Effector CD8-positive, alpha-beta T cell (primary cell): ENCODE measurements at places on chromosomes 7 and 10.

GRCh38 chr7:2637505-2638223 lies 5.9 kb downstream of the TTYH3 start:
- no peak for DNase-seq

GRCh38 chr7:29150856-29151255 lies 4.5 kb upstream of the CPVL start:
- no peak for DNase-seq

GRCh38 chr7:95470452-95470851 lies 15.3 kb upstream of the ASB4 start:
- no peak for DNase-seq

DNA sequence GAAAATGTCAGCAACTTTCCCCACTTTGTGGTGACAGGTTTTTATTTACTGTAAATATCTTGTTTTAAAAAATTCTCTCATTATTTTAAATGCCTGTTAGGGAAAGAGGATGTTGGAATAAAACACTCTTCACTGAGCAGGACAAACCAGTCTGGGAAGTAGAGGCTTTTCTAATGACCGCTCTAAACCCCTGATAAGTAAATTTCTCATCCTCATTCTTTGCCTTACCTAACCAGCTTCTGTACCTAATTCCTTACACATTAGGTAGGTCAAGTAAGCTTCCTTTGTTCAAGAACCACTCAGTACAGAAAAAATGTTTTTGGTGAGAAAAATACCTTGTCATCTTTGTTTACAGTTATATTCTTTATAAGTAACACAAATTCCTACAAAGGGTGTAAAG lies 143.6 kb downstream of the GPR85 start:
- DNase-seq = no peak

DNA sequence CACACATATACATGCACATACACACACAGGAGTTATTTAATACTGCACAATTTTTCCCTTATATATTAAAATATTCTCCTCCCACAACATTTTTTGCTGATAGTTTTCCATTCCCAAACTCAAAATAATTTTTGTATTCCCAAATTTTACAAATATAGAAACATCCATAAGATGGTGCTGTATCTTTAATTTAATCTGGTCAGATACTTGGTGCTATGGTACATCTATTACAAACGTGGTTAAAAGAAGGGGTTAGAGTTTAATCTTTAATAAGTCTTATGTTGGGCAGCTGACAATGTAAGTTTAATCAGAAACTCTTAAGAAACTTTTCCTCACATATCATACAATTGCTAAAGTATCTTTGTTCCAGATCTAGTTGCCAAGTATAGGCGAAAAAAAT lies 10.2 kb upstream of the CADPS2 start:
- no peak for DNase-seq

DNA sequence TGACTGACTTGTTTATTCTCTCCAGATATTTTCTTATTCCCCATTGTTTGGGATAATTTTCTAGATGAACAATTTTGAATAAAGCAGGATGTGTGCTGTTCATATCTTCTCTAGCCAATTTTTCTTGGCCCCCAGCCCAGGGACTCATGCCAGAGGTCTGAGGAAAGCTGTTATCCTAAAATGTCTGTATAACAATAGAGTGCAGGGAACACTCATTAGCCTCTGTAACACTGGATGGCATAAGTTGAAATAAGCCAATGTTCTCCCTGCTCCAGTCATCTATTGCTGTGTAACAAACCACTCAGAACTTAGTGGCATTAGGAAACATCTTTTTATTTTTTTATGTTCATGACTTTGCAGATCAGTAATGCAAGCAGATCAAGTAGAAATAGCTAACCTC lies 121.7 kb upstream of the TRIM24 start:
- no peak for DNase-seq

DNA sequence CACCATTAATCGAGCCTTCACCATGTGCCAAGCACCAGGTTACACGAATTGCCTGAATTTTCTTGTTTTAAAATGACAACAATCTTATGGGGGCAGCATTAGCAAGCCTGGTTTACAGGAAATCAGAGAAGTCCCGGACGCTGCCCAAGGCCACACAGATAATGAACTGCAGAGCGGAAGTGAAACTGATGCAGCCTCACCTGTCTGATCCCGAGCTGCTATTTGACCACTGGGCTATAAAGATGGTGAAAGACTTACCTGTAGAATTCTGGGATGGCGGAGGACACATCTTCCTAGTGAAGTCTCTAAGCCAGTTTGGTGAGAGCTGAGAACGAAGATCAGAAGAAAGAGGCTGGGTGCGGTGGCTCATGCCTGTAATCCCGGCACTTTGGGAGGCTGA lies 21.7 kb upstream of the GALNTL5 start:
- no peak for DNase-seq

DNA sequence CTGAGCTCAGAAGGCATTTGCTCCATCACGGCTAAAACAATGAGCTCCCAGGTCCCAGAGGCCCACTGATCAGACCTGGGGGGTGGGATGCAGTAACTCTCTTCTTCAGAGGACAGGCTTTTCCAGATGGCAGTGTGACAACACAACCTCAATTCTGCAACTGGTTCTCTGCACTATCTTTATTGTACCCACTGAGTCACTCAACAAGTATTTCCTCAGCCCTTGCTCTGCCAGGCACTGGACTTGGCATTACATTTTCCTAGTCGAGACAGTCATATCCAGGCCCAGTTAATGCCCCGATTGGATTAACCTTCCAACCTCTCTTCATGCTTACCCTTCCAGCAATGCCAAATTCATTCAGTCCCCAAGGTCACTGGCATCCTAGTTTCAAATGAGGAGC lies 72.6 kb downstream of the JAZF1 start:
- DNase-seq = no peak

DNA sequence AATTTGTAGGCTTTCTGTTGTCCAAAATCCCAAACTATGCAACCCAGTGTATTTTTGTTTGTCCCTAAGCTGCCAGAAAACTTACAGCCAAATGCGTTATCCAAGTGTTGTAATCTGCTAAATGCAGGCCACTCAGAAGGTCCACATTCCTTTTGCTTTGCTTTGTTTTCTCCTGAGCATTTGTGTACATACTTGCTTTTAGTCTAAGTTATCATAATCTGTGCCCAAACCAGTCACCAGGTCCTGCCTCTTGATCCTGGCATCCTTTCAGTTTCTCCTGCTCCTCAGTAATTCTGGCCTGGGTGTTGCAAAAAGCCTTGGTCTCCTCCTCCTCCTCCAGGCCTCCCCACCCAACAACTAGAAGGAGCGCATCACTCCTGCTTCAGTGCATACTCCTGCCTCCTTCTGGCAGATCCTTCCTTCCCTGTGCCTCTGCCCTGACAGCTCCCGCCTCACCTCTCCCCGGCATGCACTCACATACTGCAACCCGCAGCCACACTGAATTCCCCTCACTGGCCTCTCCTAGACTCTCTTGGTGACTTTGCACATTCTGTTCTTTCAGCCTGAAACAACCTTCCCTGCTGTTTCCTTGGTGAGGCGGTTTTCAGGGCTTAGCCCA lies 2.3 kb downstream of the DENND2A start:
- no peak for DNase-seq

DNA sequence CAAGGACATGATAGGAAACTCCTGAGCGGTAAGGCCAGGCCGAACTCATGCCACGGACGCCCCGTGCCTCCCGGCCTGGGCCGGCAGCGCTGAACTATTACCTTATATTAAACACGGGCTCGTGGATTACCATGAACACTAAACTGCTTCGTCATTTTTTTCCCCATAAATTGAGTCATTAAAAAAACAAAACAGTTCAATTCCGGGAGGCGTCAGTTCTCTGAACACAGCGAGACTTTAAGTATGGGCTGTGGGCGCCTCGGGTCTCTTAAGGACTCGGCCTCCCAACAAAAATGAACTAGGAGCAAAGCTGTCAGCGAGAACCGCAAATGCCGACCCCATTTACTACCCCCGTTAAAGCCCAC lies 519 bp downstream of the PITRM1 start:
- DNase-seq = no peak

DNA sequence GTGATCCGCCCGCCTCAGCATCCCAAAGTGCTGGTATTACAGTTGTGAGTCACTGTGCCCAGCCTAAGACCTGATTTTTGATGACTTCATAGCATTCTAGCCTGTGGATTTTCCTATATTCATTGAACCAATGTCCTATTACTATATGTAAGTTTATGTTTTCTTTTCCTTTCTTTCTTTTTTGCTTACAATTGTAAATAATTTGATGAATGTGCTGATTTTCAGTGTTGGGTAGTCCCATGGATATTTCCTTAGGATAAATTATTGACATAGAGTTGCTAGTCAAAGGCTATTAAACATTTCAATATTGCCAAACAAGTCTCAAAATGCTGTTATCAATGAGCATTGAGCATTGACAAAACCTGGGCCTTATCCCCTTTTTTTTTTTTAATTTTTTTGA lies 9.9 kb upstream of the PHYH start:
- no peak for DNase-seq

GRCh38 chr10:61898435-61898778 lies 3.1 kb upstream of the ARID5B start:
- no peak for DNase-seq

DNA sequence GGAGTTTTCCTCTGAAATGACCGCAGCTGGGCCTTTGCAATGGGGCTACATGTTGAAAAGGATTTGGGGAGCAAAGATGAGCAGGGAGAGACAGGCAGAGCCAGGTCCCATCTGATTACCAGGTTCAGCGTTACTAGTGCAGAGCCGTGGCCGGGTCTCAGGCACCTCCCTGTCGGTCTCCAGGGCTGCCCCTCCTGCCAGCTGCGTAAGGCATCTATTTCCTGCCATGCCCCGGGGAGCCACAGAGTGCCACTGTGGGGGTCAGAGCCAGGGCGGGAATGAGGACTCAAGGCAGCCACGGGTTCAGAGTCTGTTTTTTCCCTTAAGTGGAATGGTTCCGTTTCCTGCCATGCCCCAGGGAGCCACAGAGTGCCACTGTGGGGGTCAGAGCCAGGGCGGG lies 382.6 kb upstream of the SHH start:
- DNase-seq = no peak

- no peak for DNase-seq
Measured at GRCh38 chr10:46240684-46241565, 45.9 kb upstream of the ANTXRL start.

- peak; percentile 23 for DNase-seq
Measured at GRCh38 chr7:128869138-128869943, 6.7 kb downstream of the ATP6V1F start.

DNA sequence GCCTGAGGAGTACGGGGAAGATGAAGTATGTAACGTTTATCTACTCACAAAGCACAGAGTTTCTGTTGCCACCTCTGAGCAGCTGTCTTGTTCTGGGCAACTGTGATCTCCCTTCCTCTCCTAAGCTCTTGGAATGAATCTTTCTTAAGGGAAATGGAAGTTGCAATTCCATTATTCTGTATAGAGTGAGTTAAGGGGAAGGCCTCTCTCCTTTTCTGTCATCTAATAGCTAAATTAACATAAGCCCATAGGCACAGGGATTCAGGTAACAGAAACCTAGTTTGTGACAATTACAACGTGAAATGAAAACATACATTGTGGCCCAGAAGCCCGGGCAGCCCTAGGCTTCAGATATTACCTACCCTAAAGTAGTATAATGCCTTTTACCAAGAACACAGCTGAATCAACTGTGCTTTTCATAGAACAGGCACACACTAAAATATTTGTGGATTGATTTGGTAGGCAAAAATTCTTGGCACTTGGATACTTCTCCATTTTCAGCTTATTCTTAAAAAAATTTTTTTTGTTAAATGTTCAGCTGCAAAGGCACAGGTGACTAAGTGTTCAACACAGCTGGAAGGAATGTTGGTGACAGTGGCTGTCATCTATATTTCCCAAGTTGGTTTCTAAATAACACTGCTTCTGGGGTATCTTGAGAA lies 3.8 kb upstream of the PDCD4 start:
- no peak for DNase-seq

DNA sequence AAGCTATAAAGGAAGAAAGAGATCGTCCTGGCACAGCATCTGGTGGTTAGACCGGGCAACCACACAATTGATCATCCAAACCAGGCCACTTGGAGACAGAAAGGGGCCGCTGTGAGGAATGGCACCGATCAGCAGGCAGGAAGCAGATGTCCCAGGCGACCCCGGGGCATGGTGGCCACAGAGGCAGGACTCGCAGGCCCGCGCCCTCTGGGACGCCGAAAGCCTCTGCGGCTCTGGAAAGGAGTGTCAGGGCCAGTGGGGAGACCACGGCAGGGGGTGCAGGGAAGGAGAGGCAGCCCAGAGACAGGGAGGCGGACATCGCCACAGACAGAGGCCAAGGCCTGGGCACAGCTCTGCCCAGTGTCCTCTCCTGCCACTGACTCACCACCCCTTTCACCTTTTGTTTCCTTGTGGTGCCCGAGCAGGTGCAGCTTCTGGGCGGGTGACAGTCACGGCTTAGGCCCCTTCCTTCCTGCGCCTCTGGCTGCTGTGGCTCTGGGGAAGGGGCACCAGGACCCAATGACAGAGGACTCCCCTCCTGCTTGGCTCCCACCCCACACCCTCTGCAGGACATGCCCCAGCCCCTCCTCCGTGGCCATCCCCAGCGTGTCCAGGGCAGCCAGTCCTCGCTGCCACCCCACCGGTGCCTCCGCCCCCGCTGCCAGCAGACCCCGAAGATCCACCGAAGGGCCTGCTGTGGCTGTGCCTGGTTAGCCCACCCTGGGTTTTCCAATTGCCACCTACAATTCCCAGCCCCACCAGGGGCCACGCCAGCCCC lies 10.9 kb downstream of the STK32C start:
- DNase-seq = no peak

- DNase-seq = no peak
Measured at GRCh38 chr7:28062197-28062991, 118.2 kb downstream of the JAZF1 start.

DNA sequence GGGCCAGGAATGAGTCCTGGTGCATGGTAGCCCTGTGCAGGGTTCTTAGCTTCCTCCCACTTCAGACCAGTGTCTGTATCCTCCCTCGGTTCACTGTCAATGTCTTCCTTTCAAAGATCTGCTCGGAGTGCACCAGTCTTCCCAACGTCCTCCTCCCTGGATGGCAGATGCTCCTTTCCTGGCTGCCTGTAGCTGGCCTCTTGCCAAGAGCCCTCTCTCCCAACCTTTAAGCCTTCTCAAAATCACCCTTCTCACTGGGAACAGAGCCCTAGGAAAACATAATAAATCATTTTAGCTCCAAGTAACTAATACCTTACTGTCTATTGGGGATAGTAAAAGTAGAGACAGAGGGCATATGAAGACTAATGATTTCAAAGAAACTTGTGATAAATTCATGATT lies 490.6 kb downstream of the CCSER2 start:
- no peak for DNase-seq

- DNase-seq = no peak
Measured at GRCh38 chr7:24843821-24844434, 86.7 kb upstream of the GSDME start.

- no peak for DNase-seq
Measured at GRCh38 chr10:103983367-103983911, 16.5 kb downstream of the SLK start.

DNA sequence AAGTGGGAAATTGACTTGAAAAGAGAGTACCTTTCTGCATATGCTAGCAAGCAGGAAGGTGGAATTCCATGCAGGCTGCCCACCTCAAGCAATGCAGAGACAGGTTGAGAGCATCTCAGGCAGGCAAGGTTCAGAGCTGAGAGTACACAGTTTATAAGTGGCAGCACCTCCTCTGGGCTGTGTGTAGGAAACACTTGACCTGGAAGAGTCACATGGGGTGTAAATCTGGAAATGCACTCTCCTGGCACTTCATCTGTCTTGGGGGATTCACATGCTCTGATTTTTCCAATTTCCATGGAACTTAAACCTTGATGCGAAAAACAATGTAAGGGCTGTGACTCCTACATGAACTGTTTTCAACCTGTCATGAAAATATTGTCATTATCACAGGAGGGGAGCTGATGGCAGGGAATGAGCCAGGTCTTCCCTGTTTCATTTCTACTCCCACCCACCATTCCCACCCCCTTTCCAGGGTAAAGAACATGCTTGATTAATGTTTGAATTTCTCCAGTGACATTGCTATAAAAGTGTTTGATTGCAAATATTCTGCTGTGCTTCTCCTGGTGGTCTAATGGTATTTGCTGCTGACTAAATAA lies 328.3 kb downstream of the BICC1 start:
- no peak for DNase-seq
